ENCODE measurements at places on chromosomes 3 and 15.

DNA sequence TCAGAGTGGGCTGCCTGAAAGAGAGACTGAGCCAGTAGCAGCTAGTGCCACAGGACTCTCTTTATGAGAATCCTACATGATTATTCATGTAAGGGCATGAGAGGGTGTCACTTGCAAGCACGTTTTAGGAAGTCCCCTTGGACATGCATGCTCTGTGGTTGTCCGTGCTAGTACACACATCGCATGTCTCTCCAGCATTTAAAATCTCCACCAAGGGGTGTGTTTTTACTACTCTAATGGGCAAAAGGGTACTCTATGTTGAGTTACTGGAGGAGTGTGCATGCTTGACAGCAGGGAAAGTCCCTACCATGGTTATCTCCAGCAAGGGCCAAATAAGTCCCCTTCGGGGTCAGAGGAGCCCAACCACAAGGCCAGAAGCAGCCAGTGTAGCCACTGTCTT, 70.7 kb downstream of the DCLK3 start:
- peak; percentile 71 for DNase-seq

DNA sequence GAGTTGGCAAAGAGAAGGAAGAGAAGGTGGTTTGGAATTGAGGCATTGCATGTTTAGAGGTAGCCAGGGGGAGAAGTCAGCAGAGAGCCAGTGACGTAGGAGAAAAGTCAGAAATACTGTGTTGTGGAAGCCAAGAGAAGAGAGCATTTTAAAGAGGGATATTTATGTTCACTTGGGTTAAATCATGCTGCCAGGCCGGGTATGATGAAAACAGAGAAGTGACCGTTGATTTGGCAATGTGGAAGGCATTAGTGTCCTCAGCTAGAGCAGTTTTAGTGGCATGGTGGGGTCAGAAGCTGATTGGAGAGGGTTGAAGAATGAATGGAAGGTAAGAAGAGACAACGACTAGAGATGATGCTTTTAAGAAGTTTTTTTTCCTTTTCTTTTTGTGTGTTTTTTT, 24.5 kb downstream of the RASA2 start:
- no peak for DNase-seq

GRCh38 chr3:143865302-143865701, 17.0 kb upstream of the SLC9A9 start:
- DNase-seq: no peak

DNA sequence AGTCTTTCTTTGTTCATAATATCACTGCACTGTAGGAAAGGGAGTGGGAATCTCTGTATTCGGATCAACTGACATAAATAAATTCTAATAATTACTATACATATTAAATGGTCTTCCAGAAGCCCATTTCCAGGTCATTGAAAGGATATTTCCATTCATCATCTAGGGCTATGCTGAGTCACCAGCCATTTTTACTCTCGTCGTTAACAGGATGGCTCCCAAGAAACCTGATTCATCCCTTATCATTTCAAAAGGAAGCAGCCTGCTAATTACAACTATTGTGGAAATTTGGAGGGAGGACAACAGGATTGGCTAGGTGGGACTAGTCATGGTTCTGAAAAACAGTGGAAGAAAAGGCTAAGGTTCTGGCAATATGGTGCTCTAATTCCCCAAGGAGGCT, 13.6 kb downstream of the GMNC start:
- no peak for DNase-seq

GRCh38 chr3:140344601-140345205, 333.2 kb upstream of the TRIM42 start:
- no peak for DNase-seq

- no peak for DNase-seq
These were observed 266.4 kb upstream of the HES1 start for GRCh38 chr3:193869221-193870201.

GRCh38 chr3:141191097-141191749, 40.4 kb upstream of the PXYLP1 start:
- no peak for DNase-seq

DNA sequence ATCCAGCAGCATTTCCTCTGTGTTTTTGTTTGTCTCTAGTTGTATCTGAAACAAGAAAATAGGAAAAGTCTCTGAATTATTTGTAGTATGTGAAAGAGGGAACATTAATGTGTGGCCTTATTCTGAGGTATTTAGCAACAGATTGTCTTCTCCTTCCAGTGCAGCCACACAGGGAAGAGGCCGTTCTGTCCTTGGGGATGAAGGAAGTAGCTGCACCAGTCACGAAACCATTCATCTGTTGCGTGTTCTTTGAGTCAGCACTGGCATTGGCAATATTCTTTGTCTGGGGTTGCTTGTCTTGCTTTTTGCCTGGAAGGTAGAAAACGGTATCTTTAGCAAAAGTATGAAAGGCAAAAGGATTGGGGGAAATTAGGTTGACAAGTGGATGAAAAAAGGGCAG, 91.6 kb downstream of the CDIN1 start:
- no peak for DNase-seq

DNA sequence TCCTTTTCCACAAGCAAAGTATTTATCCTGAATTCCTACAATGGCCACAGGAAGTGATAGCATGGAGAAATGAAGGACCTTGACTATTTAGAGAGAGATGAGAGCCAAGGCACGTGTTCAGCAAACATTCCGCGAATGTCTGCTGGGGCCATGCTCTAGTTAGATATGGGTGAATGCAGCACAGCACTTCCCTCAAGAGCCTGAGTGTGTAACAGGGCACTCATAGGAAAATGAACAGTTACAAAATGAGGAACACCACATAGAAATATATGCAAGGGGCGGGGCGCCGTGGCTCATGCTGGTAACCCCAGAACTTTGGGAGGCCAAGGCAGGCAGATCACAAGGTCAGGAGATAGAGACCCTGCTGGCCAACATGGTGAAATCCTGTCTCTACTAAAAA, 406.9 kb downstream of the NR2F2 start:
- DNase-seq: no peak

- no peak for DNase-seq
These were observed 26.2 kb upstream of the LRTM1 start for GRCh38 chr3:54954022-54954421.

Measured in GM12865 (cell line).